SK-N-MC (cell line): ENCODE measurements at places on chromosomes 7 and 10.

DNA sequence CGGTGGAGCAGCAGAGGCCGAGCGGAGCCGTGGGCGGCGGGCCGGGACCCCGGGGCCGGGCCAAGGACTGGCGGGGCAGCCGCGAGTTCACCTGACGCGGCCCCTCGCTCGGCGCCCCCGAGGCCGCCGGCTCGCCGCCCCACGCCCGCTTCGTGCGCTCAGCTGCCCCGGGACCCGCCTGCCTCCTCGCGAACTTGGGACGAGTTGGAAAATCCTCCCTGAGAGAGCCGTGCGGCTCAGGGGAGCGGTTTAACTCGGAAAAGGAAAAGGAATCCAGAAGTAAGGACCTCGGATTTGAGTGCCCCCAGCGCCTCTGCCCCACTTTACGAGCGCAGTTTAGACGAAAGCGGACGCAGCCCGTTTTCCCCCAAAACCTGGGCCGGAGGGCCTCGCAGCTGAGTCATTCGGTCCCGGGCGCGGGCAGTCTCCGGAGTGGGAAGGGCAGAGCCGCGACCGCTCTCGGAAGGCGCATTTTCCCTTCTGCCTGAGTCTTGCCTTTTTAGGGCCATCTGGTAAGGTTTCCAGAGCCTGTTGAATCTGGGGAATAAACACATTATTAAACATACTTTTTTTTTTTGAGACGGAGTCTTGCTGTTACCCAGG is 744 bp downstream of the CREM start:
- no peak for DNase-seq

GRCh38 chr7:157656195-157656769 is 319.5 kb downstream of the DNAJB6 start:
- no peak for DNase-seq

GRCh38 chr7:49893131-49893530 is 119.7 kb downstream of the VWC2 start:
- no peak for DNase-seq

DNA sequence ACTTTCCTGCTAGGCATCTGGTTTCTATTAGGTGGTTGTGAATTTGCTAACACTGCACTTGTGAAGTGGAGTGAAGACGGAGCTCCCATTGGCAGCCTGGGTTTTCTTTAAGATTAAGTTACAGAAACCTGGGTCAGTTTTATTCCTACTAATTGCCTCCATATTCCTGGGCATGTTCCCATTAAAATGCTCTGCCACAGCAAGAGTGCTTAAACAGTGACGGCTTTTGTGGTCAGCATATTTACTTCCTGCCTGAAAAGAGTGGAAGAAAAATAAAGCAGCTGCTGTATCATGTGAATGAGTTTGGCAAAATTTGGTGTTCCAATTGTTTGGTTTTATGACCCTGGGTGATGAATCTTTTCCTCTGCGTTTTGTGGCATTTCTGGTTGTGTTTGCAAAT is 96.9 kb upstream of the PLXDC2 start:
- DNase-seq: peak; percentile 88

DNA sequence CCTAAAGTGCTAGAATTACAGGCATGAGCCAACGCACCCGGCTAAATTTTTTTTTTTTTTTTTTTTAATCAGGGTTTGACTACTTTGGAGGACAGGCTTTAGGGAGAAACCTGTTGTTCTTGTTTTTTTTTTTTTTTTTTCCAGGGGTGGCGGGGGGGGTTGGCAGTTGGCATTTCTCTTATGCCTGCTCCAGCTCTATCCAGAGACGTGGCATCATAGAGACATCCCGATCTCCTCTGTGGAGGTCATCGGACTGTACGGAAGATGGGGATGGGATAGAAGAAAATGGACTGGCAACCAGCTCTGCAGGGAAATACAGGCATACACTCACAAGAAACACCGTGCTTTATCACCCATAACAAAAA is 130.8 kb downstream of the PRPF18 start:
- DNase-seq: no peak

DNA sequence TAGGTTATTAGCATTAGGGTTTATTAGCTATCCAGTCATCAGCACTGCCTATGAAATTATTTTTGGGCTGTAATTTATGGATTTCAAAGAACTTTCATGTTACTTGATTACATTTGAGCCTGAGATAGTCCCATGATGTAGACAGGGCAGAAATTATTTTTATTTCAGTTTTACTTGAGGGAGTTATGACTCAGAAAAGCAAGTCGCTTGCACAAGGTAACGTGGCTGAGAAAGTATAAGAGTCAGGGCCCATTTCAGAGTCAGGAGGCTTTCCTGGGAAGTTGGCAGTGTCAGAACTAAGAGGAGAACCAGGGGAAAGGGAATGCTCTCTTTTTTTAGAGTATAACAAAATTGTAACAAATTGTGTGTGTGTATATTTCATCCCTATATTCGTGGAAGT is 16.5 kb downstream of the GATA3 start:
- no peak for DNase-seq

DNA sequence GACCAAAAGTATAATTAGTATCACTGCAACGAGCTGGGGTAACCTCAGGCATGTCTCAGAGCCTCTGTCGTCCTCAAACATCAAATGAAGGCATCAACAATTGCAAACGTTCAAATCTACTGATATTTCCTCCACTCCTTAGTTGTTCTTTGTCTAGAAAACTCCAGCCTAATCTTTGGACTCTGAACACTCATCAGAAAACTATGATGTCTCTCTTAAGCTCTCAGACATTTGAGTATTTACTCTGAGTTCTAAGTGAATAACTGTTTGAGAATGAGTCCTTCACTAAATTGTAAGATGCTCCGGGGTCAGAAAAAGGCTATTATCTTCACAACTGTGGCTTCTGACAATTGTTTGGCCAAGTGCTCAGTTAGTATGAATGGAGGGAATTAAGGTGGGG is 536.4 kb downstream of the NRG3 start:
- DNase-seq: no peak
